ENCODE measurements at places on chromosomes 5 and 9. TPM values are rescaled to one million over a fixed set of nuclear protein-coding genes. Genes with fewer than 3 reads are reported as not detected.

TMEM252 gene
- not detected for polyA plus RNA-seq

C9orf153 gene
- polyA plus RNA-seq, result not detected

PCDHA10 gene
- polyA plus RNA-seq, result 6.7 TPM

DNAJC21 gene
- 17.0 TPM for polyA plus RNA-seq
